ENCODE measurements at places on chromosomes 13 and 19.

DNA sequence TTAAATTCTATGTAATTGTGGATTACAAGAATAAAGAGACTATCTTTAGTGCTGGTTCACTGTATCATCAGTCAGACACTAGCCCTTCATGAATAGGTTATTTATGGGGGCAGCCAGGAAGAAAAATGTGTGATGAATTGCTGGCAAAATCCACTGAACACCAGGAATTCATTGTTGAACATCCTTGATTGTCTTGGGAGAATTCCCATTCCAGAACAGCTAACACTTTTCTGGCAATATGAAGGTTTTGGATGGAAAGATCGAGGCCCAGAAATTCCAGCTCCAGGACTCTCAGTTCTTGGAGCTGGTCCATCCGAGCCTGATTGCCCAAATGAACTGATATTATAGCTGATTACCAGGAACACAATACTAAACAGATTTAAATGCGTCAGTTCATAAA is 11.5 kb upstream of the SPART start:
- no peak for DNase-seq

GRCh38 chr19:31356587-31357314 is 7.5 kb upstream of the TSHZ3 start:
- peak; percentile 65 for DNase-seq

DNA sequence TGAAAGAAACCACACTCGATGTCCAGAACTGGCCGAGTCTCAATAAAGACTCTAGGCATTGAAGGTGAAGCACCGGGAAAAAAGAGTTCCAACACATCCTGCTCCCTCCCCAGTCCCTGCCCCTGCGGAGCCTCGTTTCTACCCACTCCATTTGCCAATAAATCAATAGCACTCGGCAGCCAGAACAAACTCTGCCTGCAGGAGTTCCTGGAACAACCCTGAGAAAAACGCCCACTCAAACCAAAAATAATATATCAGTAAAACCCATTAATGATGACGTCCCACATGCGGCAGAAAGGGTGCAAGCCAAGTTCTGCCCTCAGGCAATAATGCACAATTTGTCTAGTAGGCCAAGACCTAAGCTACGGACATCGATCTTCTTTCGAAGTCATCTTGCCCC is 41.0 kb downstream of the PDCD5 start:
- no peak for DNase-seq

DNA sequence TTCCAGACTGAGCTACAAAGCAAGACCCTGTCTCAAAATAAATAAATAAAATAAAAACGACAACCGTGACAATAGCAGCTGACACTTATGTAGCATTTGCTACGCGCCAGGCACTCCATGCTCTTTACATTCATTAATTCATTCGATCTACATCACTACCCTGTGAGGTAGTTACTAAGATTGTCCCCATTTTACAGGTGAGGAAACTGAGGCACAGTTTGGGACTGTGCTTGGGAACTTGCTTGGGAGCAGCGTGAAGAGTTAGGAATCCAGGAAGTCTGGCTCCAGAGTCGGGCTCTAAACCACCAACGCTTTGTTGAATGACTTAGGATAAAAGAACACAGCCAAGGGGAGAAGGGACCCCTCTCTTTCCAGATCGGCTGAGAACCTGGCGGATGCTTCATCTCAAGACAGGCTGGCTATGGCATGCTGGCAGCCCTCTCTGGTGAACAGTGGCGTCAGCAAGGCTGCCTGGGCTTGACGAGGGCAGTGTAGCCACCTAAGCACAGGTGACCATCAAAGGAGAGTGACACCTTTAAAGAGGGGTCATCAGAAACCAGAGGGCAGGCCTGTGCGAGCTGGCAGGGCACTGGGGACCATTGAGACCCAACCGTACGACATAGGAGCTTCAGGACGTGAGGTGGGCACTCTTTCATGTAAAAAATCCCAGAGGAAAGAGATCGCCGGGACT is 591 bp downstream of the DOHH start:
- DNase-seq, result no peak

GRCh38 chr19:35993923-35994598 is 927 bp upstream of the SDHAF1 start:
- no peak for DNase-seq

GRCh38 chr19:46925548-46925950 is 64.8 kb downstream of the ARHGAP35 start:
- DNase-seq, result no peak

DNA sequence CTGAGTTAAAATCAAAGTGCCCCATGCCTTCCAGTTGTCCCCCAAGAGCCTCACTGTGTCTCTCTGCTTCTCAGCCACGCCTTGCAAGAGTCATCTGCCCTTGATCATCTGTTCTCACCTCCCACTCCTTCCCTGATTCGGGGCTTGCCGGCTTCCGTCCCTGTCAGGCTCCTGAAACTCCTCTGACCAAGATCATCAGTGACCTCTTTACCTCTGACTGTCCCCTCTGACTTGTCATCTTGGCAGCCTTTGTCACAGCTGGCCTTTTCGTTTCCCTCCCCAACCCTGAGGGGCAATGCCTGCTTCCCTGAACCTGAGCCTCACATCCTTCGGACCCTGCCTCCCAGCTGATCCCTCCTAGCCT is 66.3 kb downstream of the MAP4K1 start:
- DNase-seq, result no peak

GRCh38 chr13:99892196-99892613 is 79.4 kb downstream of the ZIC5 start:
- DNase-seq, result no peak

DNA sequence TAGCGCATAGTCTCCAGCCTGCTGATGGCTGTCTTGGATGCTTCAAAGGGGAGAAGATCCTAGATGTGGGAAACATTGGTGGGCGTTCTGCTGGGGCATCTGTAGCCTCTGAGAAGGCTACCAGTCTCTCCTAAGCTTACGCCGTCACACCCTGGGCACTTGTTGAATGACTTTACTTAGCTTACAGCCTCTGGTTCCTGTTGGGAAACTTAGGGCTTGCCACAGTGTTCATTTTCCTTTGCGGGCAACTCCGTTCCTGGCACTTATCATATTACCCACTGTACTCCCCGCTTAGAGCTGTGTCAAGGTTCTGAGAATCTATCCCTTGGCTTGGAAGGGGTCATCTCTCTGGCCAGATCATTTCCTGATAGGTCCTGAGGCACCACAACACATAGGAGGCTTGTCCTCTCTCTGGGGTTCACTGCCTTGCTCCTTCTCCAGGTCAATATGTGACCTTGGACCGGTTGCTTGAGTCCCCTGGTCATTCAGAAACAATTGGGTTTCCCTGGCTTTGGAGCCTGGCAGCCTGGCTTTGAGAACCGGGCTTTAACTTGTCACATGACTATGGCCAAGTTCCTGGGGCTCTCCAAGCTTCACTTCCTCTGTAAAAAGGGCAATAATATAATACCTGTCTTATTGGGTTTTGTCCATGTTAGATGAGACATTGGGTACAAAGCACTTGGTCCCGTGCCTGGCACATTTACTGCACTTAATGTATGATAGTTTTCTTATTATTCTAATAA is 20.5 kb upstream of the ALOX5AP start:
- no peak for DNase-seq

All from stimulated activated CD4-positive, alpha-beta T cell treated with anti-CD3 and anti-CD28 coated beads, Interleukin-12 subunit alpha, Interleukin-12 subunit beta, amount 100 ng/mL, for 4 hours (primary cell).